ENCODE measurements at places on chromosomes 1 and 21.
A peak's percentile ranks its signal among the peaks of the same experiment; 100 is the strongest.

DNA sequence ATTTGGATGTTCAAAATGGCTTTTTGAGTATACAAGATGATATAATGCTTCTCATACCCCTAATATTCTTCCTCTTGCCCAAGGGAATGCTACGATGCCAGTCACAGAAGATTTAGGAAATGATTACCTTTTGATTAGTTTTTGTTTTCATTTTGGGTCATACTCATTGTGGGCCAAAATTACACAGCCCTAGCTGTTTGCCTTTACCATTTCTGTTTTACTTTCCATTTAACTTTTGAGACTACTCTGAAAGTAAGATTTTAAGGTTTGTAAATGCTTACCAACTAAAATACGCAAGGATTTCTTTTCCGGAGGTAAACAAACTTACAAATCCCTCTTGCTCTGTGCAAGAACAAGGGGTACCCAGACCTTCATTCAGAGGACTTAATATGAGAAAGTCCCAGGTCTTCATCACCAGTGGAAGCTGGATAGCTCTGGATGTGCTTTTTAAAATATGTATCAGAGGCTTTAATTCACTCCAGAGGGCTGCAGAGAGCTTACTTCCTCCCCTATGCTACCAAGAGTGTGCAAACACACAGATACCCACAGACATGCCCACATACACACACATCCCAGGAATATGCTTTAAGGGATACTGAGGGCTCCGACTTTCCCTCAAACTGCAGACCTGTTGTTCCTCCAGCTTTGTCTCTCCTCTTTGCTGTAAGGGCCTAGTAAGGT, 631.4 kb downstream of the SMYD3 start:
- DNase-seq: peak; percentile 33

DNA sequence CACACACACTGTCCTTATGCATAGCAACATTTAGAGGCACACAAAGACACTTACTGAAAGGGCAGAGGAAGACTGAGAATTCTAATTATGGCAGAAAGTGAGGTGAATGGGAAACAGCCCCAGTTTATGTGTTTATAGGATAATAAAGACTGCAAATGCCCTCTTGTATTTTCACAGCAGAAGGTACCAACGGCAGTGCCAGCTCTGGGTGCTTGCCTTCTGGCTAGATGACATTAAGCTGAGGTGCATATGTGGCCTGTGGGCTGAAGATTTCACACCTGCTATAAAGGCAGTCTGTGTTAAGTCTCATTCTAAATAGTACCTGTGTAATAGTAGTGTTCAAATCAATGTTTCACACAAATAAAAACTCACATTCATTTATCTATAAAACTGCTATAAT, 347.2 kb upstream of the ZRANB2 start:
- no peak for DNase-seq

GRCh38 chr1:60171801-60172200, 98.2 kb upstream of the C1orf87 start:
- peak; percentile 74 for DNase-seq

- DNase-seq: no peak
Observed at GRCh38 chr21:32392299-32392879, 423 bp downstream of the URB1 start.

- peak; percentile 61 for DNase-seq
Observed at GRCh38 chr1:205319081-205320018, 2.2 kb downstream of the NUAK2 start.

GRCh38 chr1:228285661-228286504, 78.0 kb downstream of the OBSCN start:
- no peak for DNase-seq

DNA sequence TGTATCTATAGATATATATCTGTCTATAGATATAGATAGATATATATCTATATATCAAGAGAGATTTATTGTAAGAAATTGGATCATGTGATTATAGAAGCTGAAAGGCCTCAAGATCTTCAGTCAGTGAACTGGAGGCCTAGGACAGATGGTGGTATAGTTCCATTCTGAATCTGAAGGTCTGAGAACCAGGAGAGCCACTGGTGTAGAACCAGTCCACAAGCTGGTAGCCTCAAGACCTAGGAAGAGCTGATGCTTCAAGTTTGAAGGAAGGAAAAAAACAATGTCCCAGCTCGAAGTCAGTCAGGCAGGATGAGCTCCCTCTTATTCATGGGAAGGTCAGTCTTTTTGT, 213.2 kb upstream of the JUN start:
- no peak for DNase-seq

GRCh38 chr1:53992085-53992874, 25.7 kb downstream of the LDLRAD1 start:
- no peak for DNase-seq

- DNase-seq: no peak
Observed at GRCh38 chr1:43057567-43057966, 98.9 kb upstream of the SLC2A1 start.

- DNase-seq: no peak
Observed at GRCh38 chr1:18978706-18979105, 22.2 kb upstream of the IFFO2 start.

- DNase-seq: no peak
Observed at GRCh38 chr1:53330819-53331218, 2.9 kb upstream of the LRP8 start.

DNA sequence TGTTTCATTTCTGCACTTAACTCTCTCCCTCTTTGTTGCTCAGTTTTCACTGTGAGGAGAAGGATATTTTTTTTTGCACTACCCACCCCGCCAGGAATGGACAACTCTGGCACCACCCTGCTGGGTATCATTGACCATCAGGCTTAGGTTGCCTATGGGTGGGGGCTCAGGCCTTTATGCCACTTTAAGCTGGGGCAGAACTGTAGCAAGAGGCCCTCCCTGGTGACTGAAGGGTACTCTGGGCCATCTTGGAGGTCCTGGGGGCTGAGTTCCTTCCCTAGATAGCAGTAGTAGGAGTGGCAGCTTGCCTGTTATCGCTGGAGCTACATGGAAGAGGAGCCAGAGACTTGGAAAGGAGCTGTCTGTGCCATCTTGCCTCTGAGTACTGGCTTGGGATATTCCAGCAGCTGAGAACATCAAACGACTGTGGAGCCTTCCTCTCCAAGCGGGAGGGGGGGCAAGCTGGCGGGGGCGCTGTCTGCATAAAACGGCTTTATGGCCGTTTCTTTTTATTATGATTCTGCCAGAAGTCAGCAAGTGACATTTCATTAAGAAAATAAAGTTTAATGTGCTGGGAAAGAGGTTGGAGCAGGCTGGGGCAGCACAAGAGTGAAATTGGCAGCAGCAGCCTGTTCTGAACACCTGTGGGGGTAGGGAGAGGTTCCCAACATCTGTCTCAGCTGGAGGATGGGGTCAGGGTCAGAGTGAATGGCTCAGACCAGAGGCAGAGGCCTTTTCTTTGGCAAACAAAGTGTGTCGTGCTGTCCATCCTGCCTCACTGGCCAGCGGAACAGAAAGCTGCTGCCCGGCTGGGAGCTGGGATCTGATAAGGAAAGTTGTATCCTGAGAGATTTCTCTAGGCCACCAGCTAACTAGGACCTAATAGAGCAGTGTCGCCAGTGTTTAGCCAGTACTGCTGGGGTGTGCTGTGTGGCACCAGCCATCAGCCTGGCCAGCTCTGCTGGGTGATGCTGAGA, 32.9 kb downstream of the TMEM53 start:
- no peak for DNase-seq

DNA sequence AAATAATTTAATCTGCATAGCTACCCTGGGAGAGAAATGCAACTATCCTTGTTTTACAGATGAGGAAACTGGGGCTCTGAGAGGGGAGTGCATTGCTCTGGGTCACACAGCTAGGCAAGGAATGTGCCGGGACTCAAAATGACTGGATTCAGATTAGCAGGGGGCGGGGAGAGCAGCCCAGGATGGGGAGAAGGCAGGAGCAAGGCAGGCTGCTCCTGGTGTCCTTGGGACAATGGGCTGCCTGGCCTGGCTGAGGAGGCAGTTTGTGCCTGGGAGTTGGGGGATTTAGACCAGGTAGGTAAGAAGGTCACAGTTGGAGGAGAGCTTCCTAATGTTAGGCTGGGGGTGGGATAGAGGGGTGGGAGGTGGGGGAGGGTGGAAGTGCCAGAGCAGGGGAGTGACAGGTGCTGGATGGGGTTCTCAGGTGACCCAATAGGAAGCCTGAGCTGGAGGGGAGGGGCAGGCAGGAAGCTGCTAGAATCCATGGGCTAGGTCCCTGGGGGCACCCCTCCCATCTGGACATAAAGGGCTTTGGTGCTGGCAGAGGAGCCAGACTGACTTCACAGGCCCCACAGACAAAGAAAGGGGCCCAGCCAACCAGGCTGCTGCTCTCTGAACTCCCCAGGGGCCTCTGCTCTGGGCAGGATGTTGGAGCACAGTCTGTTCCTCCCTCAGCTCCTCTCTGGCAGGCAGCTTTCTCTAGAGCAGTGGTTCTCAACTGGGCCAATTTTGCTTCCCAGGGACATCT, 29.0 kb downstream of the TRIM62 start:
- DNase-seq: peak; percentile 35

- DNase-seq: no peak
Observed at GRCh38 chr1:159223004-159223403, 18.3 kb downstream of the ACKR1 start.

DNA sequence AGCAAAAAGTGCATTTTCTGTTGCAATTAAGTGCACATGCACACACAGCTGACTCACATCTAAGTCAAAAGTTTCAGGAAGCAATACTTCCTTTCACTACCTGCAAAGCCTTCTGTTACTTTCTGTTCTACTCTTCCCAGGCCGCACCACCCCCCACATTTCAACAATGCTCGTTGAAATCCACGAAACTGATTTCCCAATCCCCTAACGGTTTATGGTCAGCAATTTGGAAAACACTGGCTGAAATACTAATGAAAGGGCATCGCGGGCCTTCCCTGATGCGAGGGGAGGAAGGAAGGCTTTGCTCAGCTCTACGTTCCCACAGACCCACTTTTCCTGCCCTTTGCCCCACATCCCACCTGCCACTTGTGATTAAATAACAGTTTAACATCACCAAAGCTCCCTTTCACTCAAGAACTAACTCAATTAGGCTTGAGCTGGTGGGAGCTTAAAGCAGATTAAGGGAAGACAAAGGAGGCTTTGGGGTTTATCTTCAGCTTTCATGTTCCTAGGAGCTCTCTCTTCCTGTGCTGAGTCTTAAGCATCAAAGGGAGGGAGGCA, 243.2 kb upstream of the RAB4A start:
- DNase-seq: peak; percentile 50

DNA sequence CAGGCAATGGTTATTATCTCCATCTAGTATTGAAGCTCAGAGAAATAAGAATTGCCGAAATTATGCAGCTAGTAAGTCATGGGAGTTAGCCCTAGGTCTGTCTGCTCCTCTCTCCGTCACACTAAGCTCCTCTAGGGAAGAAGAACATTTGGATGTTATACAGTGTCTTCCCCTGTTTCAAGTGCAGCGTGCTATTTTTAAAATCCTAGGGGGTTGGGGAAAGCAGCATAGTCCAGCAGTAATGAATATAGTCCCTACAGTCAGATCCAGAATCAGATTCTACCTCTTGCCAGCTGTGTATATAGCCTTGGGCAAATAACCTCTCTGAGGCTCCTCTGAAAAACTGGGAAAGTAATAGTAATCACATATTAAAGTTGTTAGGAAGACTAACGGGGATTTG, 44.5 kb upstream of the OSBPL9 start:
- DNase-seq: no peak

- no peak for DNase-seq
Observed at GRCh38 chr21:39050841-39051587, 132.2 kb downstream of the PSMG1 start.
